Heart right ventricle (tissue), 16 donors: ENCODE measurements at places on chromosomes 2 and 18. TPM values are rescaled to one million over a fixed set of nuclear protein-coding genes. Genes with fewer than 3 reads are reported as not detected.
A peak's percentile ranks its signal among the peaks of the same experiment; 100 is the strongest.

The ST8SIA5 gene
- 11.1 TPM for total RNA-seq

DNA sequence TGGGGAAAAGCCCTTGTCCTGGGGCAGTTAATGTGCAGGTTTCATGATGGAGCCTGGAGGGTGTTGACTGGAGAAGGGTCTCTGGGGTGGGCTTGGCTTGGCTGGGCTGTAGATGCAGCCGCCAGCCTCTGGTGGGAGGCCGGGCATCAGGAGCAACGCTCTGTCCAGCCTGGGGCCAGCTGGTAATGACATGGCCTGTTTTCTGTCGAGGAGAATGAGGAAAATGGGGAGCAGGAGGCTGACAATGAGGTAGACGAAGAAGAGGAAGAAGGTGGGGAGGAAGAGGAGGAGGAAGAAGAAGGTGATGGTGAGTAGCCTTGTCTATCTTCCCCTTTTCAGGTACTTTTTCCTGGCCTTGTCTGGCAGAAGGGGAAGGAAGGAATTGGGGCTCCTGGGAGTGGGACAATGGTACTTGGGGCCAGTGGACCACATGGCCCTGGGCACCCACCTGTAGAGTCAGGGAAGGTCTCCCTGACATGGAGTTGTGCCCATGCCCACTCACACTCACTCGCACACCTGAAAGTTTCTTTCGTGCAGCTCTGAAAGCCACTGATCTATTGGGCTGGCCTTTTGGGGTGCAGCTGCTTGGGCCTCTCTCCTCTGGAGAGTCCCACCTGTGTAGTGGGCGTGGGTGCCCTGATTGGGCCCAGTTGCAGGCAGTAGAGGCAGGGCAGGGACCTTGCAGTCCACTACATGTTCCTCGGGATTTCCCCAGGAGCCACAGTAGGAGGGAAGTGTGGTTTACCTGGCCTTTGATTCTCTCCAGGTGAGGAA lies 3.5 kb downstream of the PTMA start:
- peak overlapping the region; percentile 72 for H3K4me3 ChIP-seq
- H3K27ac ChIP-seq: peak overlapping the region; percentile 98
- no peak for DNase-seq
- peaks cover 66% of the 10 kb centered on the region for H3K4me1 ChIP-seq
- no peaks in the 10 kb centered on the region for H3K27me3 ChIP-seq
- H3K36me3 ChIP-seq: peaks cover 32% of the 10 kb centered on the region

- no peak for DNase-seq
- peaks cover 8% of the 10 kb centered on the region for H3K4me1 ChIP-seq
- H3K27me3 ChIP-seq: no peaks in the 10 kb centered on the region
- no peak overlapping the region for H3K27ac ChIP-seq
- no peak overlapping the region for H3K4me3 ChIP-seq
Measured at GRCh38 chr2:97950329-97951154, 45.2 kb downstream of the TMEM131 start.

GRCh38 chr2:105231232-105231619 lies 10.3 kb upstream of the GPR45 start:
- no peaks in the 10 kb centered on the region for H3K36me3 ChIP-seq
- peaks cover 5% of the 10 kb centered on the region for H3K27me3 ChIP-seq
- no peak overlapping the region for H3K27ac ChIP-seq

DNA sequence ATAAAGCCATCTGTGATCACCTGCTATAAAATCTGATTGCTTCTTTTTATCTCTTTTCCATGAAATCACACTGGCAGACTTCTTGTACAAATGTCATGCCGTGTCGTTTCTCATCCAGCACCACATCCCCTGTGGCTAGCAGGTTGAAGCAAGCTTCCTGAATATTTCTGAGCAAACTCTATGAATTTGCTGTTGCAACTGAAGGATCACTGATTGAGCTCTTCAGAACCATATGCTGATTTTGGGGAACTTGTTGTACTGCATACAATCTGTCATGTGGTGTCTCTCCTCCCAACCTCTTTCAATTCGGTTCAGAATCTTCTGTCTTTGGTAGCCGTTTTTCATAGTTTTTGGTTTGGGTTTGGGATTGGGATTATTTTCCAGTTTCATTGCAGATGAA lies 57.7 kb upstream of the RBMS1 start:
- H3K4me1 ChIP-seq: peaks cover 5% of the 10 kb centered on the region
- no peak overlapping the region for H3K4me3 ChIP-seq
- DNase-seq: no peak
- H3K27ac ChIP-seq: no peak overlapping the region
- H3K36me3 ChIP-seq: no peaks in the 10 kb centered on the region
- H3K27me3 ChIP-seq: no peaks in the 10 kb centered on the region

The ANKRD30B gene
- total RNA-seq: not detected

DNA sequence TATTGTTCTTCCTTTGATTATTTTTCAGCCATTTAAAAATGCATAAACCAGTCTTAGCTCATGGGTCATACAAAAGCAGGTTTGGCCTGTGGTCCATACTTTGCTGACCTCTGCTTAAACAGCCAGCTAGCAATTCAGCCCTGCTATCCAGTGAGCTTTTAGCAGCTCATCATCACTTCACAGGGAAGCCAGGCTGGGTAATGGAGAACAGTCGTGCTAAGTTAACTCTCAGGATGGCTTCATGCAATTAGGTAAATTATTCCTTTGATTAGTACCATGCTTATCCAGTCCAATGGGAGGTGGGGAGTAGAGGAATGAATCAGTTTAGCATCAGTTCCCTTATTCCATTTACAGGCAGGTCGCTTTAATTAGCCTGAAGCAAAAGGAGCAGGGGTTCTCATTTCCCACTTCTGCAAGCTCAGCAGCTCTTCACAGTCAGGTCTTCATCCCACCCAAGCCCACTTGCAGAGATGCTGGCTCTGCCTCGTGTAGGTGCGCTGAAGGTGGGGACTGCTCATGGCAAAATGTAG lies 109.8 kb upstream of the ALPP start:
- H3K36me3 ChIP-seq: peaks cover 33% of the 10 kb centered on the region
- H3K4me3 ChIP-seq: no peak overlapping the region
- no peak overlapping the region for H3K27ac ChIP-seq

The IL1RL2 gene
- total RNA-seq: 0.16 TPM

DNA sequence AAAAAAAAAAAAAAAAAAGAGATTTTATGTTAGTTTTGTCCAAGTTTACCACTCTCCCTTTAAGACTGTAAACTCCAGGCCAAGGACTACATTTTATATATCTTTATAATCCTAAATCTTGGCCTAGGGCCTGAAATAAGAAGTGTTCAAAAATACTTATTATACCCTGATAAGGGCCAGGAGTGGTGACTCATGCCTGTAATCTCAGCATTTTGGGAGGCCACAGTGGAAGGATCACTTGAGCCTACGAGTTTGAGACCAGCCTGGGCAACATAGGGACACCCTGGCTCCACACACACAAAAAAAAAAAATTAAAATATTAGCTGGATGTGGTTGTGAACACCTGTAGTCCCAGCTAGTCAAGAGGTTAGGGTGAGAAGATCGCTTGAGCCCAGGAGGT lies 12.7 kb downstream of the TRIP12 start:
- H3K27me3 ChIP-seq: no peaks in the 10 kb centered on the region
- H3K36me3 ChIP-seq: peaks cover 47% of the 10 kb centered on the region
- no peak overlapping the region for H3K4me3 ChIP-seq
- H3K27ac ChIP-seq: no peak overlapping the region

DNA sequence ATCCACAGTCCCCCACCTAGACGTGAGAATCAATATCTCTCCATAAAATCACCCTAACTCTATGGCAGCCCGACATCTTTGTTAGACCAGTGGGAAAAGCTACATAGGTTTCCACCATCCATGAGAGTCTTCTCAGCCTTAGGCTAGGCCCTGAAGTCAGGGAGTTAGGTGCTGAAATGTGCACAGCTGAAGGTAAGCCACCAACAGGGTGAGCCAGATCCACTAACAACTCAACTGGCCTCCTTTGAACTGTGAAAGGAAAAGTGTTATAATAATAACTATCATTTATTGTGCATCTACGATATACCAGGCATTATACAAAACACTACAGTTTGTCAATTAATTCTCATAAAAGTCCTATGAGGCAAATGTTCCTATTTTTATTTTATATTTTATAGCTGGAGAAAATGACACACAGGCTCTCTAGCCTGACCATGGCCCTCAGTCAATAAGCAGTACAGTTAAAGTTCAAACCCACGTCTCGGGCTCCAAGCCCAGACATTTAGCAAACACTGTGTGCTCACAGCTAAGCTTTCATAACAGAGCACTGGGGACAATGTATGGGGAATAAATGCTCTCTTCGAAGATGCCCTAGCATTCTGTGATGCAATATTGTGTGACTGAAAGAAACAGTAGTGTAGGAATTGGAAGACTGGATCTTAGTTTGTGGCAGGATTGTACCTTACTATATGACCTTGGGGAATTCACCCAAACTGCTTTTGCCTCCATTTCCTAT lies 11.2 kb upstream of the CYP27C1 start:
- H3K27me3 ChIP-seq: peaks cover 15% of the 10 kb centered on the region
- H3K36me3 ChIP-seq: no peaks in the 10 kb centered on the region
- no peak overlapping the region for H3K4me3 ChIP-seq

GRCh38 chr2:226098861-226099745 lies 699.6 kb downstream of the NYAP2 start:
- H3K27me3 ChIP-seq: no peaks in the 10 kb centered on the region
- no peak for DNase-seq
- H3K4me1 ChIP-seq: no peaks in the 10 kb centered on the region
- no peaks in the 10 kb centered on the region for H3K36me3 ChIP-seq

The LTBP1 gene
- total RNA-seq: 143 TPM

DNA sequence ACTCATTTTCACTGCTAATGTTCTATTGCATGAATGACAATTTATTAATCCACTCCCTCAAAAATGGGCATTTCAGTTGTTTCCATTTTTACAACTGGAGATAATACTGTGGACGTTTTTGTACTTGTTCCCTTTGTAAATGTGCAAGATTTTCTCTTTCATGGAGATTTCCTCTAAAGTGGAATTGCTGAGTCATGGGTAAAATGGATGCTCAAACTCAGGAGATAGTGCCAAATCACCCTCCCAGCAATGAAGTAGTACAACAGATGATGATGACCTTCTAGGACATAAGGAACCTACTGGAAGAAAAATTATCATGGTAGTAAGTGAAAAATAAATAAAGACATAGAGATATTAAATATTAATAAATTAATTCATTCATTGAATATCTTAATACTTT lies 460.8 kb upstream of the CHST9 start:
- no peaks in the 10 kb centered on the region for H3K4me1 ChIP-seq
- H3K27me3 ChIP-seq: no peaks in the 10 kb centered on the region
- H3K27ac ChIP-seq: no peak overlapping the region
- no peak overlapping the region for H3K4me3 ChIP-seq

The UNC80 gene
- total RNA-seq: 0.30 TPM

The FMNL2 gene
- 9.2 TPM for total RNA-seq

- H3K27me3 ChIP-seq: peaks cover 6% of the 10 kb centered on the region
- H3K27ac ChIP-seq: no peak overlapping the region
- no peaks in the 10 kb centered on the region for H3K36me3 ChIP-seq
- H3K4me1 ChIP-seq: no peaks in the 10 kb centered on the region
Measured at GRCh38 chr2:152099367-152100050, 665 bp upstream of the CACNB4 start.

The AQP12B gene
- not detected for total RNA-seq

- DNase-seq: no peak
- peaks cover 57% of the 10 kb centered on the region for H3K36me3 ChIP-seq
- peak overlapping the region; percentile 89 for H3K27ac ChIP-seq
- no peaks in the 10 kb centered on the region for H3K27me3 ChIP-seq
- peak overlapping the region; percentile 96 for H3K4me3 ChIP-seq
Measured at GRCh38 chr2:3557639-3558204, 411 bp downstream of the RNASEH1 start.

- H3K27me3 ChIP-seq: no peaks in the 10 kb centered on the region
- no peaks in the 10 kb centered on the region for H3K4me1 ChIP-seq
- no peak overlapping the region for H3K4me3 ChIP-seq
Measured at GRCh38 chr2:171626949-171627348, 60.3 kb upstream of the DYNC1I2 start.

DNA sequence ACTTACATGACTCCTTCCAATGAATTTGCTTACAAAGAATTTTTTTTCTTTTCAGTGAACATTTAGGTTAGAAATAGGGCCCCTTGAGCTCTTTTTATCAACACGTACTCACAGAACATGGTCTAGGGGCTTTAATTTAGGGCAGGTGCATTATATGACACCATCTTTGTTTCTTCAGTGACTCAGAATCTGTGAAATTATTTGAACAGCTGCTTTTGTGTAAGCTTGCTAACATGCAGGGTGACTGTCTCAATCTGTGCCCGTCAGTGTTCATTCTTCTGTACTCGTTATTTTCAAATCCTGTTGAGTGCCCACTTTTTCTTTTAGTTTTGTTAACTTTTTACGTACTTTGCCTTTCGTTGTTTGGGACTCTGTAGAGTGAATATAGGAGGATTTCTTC lies 52.8 kb upstream of the CABYR start:
- no peak overlapping the region for H3K27ac ChIP-seq
- H3K36me3 ChIP-seq: no peaks in the 10 kb centered on the region
- H3K4me3 ChIP-seq: no peak overlapping the region
- no peaks in the 10 kb centered on the region for H3K27me3 ChIP-seq
- H3K4me1 ChIP-seq: peaks cover 7% of the 10 kb centered on the region
